CD4-positive, alpha-beta T cell (primary cell): ENCODE measurements at places on chromosomes 12 and 14.

- H3K27ac ChIP-seq = peak overlapping the region; percentile 64
- peak overlapping the region; percentile 31 for H3K4me3 ChIP-seq
- peaks cover 16% of the 10 kb centered on the region for H3K4me1 ChIP-seq
- DNase-seq = no peak
These were observed 28.1 kb downstream of the GIT2 start for GRCh38 chr12:109968032-109968420.

DNA sequence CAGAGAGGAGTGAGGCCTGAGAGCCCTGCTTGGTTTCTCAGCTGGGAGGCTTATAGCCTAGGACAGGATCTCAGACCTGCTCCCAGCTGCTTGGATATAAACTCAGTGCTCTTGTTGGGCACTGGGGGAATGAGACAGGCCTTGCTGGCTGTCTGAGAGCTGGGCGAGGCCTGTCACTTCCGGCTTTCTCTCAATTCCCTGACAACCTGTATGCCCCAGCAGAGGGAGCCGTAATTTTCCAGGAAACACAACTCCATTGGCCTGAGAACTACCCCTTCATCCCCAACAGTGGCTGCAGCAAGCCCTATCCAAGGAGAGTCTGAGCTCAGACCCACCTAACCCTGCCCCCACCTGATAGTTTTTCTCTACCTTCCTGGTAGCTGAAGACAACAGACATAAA, 258.3 kb upstream of the STXBP6 start:
- H3K4me1 ChIP-seq = no peaks in the 10 kb centered on the region
- no peak overlapping the region for H3K4me3 ChIP-seq
- H3K27ac ChIP-seq = no peak overlapping the region
- no peaks in the 10 kb centered on the region for H3K27me3 ChIP-seq

DNA sequence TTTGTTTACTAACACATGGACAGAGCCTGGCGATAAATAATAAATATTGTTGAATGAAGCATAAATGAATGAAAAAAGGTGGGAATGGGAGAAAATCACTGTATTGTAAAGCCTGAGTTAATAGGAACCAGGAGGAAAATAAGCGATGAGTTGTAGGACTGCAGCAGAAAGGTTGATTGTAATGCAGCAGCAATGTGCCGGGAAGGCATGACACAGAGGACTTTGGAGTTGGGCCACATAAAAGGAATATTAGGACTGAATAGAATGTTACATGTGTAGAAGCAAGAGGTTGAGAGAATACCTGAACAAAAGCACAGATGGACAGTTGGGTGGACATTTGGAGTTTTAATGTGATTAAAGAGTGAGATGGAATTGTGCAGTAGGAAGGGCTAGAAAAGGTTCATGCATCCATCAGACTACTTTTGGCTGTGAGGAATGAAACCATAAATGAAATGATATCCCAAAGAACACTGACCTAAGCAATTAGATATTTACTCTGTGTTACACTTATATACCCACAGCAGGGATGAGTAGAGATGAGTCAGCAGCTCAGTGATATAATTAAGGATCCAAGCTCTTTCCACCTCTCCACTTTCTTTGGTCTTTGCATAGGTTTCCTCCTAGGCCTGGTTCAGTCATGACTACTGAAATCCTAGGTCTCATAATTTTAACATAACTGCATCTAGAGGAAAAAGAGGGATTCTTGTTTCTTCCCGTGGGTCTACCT, 55.4 kb downstream of the CCER1 start:
- H3K4me3 ChIP-seq = no peak overlapping the region
- no peak for DNase-seq
- no peak overlapping the region for H3K27ac ChIP-seq
- H3K4me1 ChIP-seq = no peaks in the 10 kb centered on the region
- H3K27me3 ChIP-seq = no peaks in the 10 kb centered on the region

DNA sequence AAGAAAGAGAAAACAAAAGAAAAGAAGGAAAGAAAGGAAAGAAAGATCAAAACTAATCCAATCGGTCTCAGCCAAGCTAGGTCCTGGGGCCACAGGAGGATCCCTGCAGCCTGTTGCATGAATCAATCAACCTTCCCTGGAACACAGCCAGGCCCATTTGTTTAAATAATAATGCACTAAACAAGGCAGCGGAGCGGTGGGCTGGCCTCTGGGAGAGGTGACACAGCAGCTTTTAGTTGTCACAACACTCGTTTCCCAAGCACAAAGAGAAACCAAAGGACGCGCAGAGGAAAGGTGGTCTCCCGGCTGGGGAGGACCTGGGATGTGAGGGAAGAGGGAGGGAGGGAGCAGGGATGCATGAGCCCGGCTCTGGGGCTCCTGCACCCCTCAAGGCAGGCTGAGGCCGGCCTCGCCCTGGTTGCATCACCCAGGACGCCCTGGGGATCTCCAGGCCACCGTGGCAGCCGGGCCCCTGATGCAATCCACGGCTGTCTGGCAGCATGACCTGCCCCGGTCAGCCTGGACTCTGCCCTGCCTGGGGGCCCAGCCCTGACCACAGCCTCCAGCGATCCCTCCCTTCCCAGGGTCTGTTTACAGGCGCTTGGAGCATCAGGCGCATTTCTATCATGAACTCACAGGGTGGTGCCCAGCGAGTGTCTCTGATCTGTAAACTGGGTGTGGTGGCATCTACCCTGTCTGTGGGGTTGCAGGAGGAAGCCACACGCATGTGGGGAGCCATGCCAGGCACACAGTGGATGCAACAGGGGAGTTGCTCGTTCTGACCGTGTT, 32.5 kb downstream of the MMP17 start:
- peaks cover 16% of the 10 kb centered on the region for H3K4me1 ChIP-seq
- H3K4me3 ChIP-seq = no peak overlapping the region
- no peaks in the 10 kb centered on the region for H3K27me3 ChIP-seq
- no peak overlapping the region for H3K27ac ChIP-seq

GRCh38 chr14:102427642-102428041, 64.9 kb downstream of the TECPR2 start:
- no peak for DNase-seq
- H3K4me3 ChIP-seq = no peak overlapping the region
- H3K27ac ChIP-seq = no peak overlapping the region
- H3K27me3 ChIP-seq = no peaks in the 10 kb centered on the region

DNA sequence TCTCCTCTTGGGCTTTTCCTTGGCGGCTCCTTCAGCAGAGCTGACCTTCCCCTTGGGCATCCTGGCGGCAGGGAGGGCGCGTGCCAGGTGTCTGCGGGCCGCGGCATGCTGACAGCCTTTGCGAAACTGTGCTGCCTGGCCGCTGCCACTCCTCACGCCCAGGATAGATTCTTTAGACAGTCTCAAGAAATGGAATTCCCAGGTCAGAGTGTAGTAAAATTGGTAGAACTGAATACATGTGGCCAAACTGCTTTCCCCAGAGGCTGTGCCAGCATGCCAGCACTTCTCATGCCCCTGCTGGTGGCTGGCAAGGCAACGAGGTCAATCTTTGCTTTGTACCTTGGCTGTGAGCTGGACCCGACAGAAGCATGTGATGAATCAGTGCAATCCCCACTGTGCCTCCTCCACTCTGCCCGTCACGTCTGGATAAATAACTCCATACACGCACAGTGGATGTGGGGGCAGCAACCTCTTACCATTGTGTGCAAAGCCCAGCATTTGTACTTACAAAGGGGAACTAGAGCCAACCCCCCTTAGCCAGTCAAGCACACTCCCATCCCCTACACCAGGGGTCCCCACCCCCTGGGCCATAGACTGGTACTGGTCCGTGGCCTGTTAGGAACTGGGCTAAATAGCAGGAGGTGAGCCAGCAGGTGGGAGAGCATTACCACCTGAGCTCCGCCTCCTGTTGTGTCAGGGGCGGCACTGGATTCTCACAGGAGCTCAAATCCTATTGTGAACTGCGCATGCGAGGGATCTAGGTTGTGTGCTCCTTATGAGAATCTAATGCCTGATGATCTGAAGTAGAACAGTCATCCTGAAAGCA, 90.9 kb downstream of the ACTN1 start:
- no peak overlapping the region for H3K4me3 ChIP-seq
- H3K4me1 ChIP-seq = no peaks in the 10 kb centered on the region
- no peaks in the 10 kb centered on the region for H3K27me3 ChIP-seq
- no peak overlapping the region for H3K27ac ChIP-seq
- no peak for DNase-seq

GRCh38 chr12:24821691-24822090, 127.2 kb downstream of the BCAT1 start:
- no peak overlapping the region for H3K4me3 ChIP-seq
- H3K36me3 ChIP-seq = no peaks in the 10 kb centered on the region
- no peak overlapping the region for H3K27ac ChIP-seq
- no peak for DNase-seq
- H3K27me3 ChIP-seq = no peaks in the 10 kb centered on the region
- no peaks in the 10 kb centered on the region for H3K4me1 ChIP-seq

GRCh38 chr12:131867891-131868675, 26.3 kb upstream of the ULK1 start:
- no peak overlapping the region for H3K4me3 ChIP-seq
- no peaks in the 10 kb centered on the region for H3K36me3 ChIP-seq
- H3K4me1 ChIP-seq = no peaks in the 10 kb centered on the region
- DNase-seq = no peak

GRCh38 chr14:25132732-25133422, 82.9 kb upstream of the STXBP6 start:
- no peak overlapping the region for H3K4me3 ChIP-seq
- no peak overlapping the region for H3K27ac ChIP-seq
- H3K36me3 ChIP-seq = no peaks in the 10 kb centered on the region
- H3K27me3 ChIP-seq = peaks cover 8% of the 10 kb centered on the region

- H3K27me3 ChIP-seq = no peaks in the 10 kb centered on the region
- H3K27ac ChIP-seq = no peak overlapping the region
- no peaks in the 10 kb centered on the region for H3K36me3 ChIP-seq
- no peak for DNase-seq
- no peak overlapping the region for H3K4me3 ChIP-seq
These were observed 116.1 kb downstream of the DUSP6 start for GRCh38 chr12:89236237-89236636.

DNA sequence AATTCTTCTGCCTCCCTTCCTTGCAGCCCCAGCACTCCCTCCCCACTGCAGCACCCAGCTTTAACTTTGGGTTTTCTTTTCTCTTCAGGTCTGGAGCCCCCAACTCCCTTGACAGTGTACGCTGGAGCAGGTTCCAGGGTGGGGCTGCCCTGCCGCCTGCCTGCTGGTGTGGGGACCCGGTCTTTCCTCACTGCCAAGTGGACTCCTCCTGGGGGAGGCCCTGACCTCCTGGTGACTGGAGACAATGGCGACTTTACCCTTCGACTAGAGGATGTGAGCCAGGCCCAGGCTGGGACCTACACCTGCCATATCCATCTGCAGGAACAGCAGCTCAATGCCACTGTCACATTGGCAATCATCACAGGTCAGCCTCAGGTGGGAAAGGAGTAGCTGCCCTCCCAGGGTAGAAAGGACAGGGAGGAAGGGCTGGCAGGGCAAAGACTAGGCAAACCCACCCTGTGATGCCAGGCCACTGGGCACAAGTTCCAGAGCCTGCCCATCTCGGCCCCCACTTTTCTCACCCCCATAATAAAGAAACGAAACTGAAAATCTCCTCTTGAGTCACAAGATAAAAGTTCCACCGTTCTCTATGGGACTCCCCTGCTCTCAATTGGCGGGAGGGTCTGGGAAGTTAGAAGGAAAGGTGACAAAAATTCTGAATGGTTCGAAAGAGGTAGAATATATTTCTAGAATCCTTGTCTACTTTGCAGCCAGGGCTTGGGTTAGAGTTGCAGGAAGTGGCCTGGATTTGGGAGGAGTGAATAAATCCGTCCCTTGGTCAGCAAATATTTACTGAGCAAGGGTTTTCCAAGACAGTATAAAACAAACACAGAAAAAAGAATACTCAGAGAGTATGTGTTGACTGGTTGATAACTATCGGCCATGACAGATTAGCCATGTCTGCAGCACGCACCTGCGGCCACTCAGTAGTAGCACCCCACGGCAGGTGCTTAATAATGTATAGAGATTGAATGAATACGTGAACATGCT, 3.2 kb downstream of the LAG3 start:
- no peaks in the 10 kb centered on the region for H3K36me3 ChIP-seq
- H3K27me3 ChIP-seq = peaks cover 17% of the 10 kb centered on the region
- H3K4me1 ChIP-seq = peaks cover 75% of the 10 kb centered on the region
- no peak overlapping the region for H3K27ac ChIP-seq
- H3K4me3 ChIP-seq = no peak overlapping the region

- no peak overlapping the region for H3K4me3 ChIP-seq
- H3K27me3 ChIP-seq = peaks cover 7% of the 10 kb centered on the region
- no peaks in the 10 kb centered on the region for H3K4me1 ChIP-seq
- H3K36me3 ChIP-seq = peaks cover 8% of the 10 kb centered on the region
- peak; percentile 32 for DNase-seq
These were observed 22.9 kb downstream of the JKAMP start for GRCh38 chr14:59507063-59507751.

GRCh38 chr14:69982886-69983285, 103.7 kb downstream of the SMOC1 start:
- no peak for DNase-seq
- H3K4me3 ChIP-seq = no peak overlapping the region
- no peaks in the 10 kb centered on the region for H3K4me1 ChIP-seq
- H3K27me3 ChIP-seq = peaks cover 10% of the 10 kb centered on the region

DNA sequence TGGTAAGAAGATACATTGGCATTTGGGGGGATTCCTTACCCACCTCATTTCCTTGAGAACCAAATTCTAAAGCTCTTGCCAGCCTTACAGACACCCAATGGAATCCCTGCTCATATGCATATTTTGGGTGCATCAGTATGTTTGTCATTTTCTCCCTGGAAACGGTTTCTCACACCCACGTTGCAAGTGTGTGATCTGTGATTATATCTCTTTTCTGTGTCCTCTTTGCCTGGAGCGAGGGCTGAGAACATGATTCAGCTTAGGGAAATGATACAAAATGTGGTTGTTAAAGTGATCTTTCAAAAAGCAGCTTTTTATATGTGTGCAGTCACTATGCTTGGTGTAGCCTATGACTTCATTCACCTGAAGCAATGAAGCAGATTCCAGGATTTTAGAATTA, 52.0 kb downstream of the KCNMB4 start:
- H3K4me1 ChIP-seq = no peaks in the 10 kb centered on the region
- no peak overlapping the region for H3K4me3 ChIP-seq
- DNase-seq = no peak
- no peaks in the 10 kb centered on the region for H3K36me3 ChIP-seq
- H3K27ac ChIP-seq = no peak overlapping the region
- no peaks in the 10 kb centered on the region for H3K27me3 ChIP-seq

DNA sequence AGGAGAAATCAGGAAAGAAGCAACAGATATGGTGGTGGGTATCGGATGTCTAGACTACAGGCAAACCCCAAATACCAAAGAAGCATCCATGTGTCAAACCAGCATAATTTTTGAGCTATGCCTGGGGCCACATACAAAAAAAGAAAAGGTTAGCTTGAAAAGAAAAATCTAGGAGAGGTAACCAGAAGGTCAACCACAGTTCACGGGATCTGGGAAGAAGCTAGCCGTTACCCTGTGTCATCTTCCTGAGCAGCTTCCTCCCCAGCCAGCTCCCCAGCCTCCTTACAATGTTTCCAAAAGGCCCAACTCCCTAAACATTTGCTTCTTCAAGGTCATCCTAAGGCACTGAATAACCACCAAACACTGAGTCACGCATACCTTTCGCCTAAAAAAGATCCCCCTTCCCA, 3.1 kb downstream of the SINHCAF start:
- no peak for DNase-seq
- peak overlapping the region; percentile 95 for H3K27ac ChIP-seq
- H3K36me3 ChIP-seq = no peaks in the 10 kb centered on the region
- peaks cover 45% of the 10 kb centered on the region for H3K4me1 ChIP-seq

GRCh38 chr12:47549258-47549657, 156.6 kb downstream of the RPAP3 start:
- no peaks in the 10 kb centered on the region for H3K36me3 ChIP-seq
- no peaks in the 10 kb centered on the region for H3K4me1 ChIP-seq
- DNase-seq = no peak
- no peaks in the 10 kb centered on the region for H3K27me3 ChIP-seq

GRCh38 chr12:63410197-63410596, 258.1 kb downstream of the DPY19L2 start:
- H3K27ac ChIP-seq = no peak overlapping the region
- no peak overlapping the region for H3K4me3 ChIP-seq
- no peaks in the 10 kb centered on the region for H3K4me1 ChIP-seq
- H3K27me3 ChIP-seq = no peaks in the 10 kb centered on the region
- H3K36me3 ChIP-seq = no peaks in the 10 kb centered on the region
